ENCODE measurements at places on chromosomes 11 and 22. TPM values are rescaled to one million over a fixed set of nuclear protein-coding genes. Genes with fewer than 3 reads are reported as not detected.

Gene UBASH3B
- 6.9 TPM for total RNA-seq

Gene OR52E8
- not detected for total RNA-seq

Gene SLC5A1
- total RNA-seq: not detected

Gene RIMBP3B
- 0.65 TPM for total RNA-seq

Gene DGCR6
- total RNA-seq: 1.2 TPM

Gene RBM4B
- total RNA-seq: 27.7 TPM

Gene THAP7
- 46.9 TPM for total RNA-seq

GRCh38 chr22:21100149-21101032 lies 54.6 kb downstream of the LRRC74B start:
- DNase-seq: peak; percentile 3

GRCh38 chr11:124346311-124346955 lies 26.4 kb upstream of the OR8D2 start:
- no peak for DNase-seq

DNA sequence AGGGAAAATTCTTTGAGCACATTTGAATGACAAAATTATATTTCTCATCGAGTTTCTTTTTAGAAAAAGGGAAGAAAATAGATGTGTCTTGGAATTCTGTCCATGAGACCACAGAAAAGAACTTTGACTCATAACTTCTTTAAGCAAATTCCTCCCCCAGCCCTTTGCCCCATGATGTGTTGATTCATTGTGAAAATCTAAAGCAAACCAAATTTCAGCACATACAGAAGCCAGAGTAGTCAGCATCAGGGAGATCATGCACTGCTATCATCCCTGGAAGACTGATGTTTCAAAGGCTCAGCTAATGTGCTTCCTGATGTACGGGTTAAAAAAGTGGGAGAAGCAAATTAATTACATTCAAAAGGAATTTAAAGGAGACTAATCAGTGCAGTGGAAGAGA lies 159.7 kb downstream of the FAT3 start:
- no peak for DNase-seq

- DNase-seq: no peak
These were observed 9.0 kb upstream of the COMT start for GRCh38 chr22:19932367-19933206.

GRCh38 chr11:43825217-43825816 lies 55.3 kb upstream of the ALKBH3 start:
- peak; percentile 42 for DNase-seq

DNA sequence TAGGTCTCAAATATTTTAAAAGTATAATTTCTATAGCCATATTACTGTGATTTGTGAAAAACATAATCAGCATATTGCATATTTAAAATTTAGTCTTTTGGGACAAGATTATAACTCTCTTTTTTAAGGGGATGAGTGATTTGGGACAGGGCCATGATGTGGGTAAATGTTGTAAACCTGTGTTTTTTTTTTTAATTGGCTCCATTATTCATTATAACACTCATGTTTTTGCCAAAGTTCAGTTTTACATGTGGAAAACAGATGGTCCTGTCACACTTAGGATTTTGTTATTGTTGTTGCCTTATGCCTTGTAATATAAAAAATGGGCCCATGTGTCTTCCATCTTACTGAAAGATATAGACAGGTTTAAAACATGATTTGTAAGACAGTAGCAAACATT lies 1413.5 kb upstream of the RAG2 start:
- DNase-seq: no peak

- DNase-seq: no peak
These were observed 901.5 kb upstream of the CHORDC1 start for GRCh38 chr11:91124363-91124762.

DNA sequence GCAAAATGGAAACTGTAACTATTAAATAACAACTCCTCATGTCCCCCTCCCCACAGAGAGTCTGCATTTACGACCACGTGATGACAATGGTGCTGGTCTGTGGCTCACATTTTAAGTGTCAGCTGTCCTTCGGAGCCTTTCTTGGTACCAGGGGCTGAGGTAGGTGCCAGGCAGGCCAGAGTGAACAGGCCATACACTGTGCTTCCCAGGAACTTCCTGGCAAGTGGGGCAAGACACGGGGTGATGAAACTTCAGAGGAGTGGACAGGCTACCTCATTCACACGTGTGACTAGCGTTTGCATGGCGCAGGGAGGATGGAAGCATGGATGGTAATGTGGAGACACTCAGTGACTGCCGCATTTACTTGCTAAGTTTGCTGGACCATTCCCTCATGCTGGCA lies 10.4 kb upstream of the YPEL1 start:
- DNase-seq: no peak

- DNase-seq: no peak
These were observed 34.7 kb upstream of the PRR5 start for GRCh38 chr22:44667276-44667675.

DNA sequence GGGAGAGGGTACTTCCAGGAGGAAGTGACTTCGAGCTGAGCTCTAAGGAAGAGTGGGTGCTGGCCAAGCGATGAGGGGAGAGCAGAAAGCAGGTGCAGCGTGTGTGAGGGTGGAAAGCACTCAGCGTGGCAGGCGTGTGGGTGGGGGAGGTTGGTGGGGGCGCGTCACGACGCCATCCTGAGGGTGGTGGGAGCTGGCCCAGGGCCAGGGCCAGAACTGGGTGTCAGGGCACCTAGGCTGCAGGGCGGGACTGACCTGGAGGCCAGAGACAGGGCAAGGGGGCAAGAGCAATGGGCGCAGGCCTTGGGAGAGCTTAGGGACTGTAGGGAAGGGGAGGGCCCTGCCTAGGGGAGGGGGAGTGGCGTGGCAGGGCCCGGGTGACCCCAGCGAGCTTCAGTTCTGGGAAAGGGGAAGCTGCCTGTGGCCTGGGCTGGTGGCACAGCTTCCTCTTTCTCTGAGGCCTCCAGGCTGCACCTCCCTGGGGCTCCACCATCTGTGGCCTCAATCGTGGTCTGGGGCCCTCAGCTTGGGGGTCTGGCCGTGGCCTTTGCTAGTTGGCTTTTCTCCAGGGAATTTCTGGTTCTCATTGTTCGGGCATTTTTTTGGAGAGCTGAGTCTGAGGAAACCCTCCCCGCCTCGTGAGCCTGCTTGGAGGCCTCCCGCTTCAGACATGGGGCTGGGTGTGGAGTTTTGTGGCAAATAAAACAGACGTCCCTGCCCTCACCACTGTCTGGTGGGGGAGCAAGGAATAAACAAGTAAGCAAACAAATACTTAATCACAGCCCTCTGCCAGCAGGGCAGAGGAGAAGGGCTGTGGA lies 8.9 kb downstream of the RELT start:
- no peak for DNase-seq

DNA sequence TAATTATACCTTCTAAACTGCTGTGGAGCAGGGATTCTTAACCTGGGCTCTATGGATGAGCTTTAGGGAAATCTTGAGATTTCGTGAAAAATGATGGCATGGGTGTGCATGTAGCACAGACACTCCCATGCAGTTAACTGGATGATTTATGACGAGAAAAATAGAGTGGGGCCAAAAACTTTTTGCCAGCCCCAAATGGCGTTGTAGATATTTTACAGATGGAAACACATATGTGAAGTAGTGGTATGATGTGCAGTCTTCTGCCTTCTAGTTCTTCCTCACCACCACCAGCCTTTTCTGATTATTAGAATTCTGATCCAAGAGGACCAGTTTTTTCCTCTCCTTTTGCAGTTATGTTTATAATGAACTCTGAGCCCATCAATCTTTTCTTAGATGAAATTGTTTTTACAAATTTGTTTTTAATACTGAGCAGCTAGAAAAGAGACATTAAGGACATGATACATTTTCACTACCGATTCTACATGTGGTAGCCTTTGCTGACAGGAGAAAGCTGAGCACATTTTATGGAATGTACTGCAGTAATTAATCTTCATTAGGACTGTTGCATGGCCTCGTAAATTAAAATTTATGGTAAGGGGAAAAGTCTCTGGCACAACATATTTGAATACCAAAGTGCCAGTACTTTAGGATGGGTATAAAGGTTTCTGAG lies 261.4 kb downstream of the DDX10 start:
- no peak for DNase-seq

GRCh38 chr22:22103078-22103875 lies 120.7 kb upstream of the TOP3B start:
- DNase-seq: no peak

DNA sequence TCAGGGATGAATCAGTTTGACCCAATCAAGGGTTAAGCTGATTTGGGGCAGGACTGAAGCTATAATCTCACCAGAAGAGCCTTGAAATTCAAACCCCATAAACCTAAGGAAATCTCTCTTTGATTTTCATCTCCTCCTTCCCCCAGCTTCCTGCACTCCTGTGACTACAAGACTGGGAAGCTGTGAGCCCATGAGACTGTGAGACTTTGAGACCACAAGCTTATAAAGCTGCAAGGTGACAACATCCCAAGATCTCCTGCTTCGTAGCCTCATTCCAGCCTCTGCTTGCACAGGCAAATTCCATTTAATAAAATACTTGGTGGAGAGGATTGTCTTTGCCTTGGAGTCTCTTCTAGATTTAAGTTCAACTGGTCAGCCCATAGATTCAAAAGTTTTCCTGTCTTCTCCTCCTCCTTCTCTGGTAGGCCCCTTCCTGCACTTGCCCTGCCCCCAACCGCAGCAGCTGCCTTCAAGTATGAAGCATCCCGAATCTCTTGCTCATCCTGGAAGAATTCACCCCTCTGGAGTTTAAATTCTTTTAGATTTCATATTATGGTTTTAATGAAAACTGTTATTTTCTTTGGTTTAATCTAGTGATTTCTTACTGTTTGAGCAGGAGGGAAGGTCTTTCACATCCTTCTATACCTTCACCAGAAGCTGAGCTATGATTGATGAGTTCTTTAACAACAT lies 42.1 kb downstream of the PAMR1 start:
- peak; percentile 35 for DNase-seq

DNA sequence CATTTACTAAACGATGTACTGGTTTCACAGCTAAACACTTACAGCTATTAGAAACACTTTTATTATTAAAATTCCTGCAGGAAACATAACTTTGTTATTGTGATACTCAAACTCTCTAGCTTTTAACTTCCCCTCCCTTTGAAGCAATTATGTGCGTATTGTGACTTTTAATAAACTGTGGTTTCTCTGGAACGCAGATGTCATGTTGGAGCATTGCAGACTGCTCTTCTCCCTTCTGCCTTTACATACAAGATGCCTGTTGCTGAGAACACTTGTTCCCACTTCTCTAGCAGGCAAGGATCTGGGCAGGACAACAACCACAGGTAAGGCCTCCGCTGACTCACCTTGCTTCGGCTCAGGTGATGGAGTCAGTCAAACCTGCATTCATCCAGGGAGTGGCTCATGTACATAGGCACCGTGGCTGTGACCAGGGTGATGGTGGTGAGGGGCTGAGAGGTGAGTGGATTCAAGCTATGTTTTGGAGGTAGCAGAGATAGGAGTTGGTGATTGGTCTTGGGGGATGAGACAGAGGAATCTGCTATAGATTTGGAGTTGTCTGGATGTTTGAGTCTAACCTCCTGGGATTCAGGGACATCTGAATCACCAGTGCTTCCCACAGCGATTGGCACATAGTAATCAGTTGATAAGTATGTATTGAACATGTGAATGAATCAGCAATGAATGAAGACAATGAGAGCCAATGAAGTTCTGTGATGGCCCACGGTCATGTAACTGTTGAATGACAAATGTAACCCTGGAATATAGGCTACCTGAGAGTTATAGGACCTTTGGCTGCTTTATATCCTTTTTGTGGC lies 106.0 kb downstream of the ADAMTS15 start:
- DNase-seq: no peak

DNA sequence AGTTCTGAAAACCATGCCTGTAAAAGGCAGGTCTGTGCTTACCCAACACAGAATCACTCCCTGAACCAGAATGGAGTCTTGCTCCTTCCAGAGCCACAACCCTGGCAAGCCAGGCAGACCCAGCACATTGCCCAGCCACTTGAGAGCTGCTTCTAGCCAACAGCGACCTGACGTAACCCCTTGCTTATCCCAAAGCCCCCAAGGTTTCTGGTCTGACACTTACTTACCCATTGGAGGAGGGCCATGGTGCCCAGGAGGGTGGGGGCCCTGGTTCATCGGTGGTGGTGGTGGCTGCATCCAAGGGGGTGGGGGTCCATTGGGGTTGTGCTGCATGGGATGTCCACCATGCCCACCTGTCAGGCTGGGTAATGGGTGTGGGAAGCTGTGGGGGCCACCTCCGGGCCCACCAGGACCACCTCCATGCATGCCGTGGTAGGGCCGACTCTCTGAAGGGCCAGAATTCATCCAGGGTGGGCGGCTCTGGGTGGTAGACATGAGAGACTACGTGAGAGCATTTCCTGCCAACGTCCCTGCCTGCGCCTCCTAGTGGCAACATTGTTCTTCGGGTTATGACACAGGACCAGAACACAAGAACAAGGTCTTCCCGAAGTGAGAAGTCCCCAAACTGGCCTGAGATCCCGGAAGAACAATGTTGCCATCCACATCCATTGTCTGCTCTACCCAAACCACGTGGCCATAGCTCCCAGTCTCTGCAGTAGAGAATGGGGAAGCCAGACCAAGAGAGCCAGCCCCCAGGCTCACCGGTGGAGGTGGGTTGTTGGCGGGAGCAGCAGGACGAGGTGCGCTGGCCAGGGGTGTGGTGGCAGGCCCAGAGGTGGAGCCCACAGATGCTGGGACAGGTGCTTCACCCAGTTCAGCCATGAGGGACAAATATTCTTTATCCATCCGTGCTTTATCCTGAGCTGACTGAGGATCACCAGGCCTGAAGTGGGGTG lies 7.8 kb upstream of the PYGM start:
- DNase-seq: peak; percentile 54

DNA sequence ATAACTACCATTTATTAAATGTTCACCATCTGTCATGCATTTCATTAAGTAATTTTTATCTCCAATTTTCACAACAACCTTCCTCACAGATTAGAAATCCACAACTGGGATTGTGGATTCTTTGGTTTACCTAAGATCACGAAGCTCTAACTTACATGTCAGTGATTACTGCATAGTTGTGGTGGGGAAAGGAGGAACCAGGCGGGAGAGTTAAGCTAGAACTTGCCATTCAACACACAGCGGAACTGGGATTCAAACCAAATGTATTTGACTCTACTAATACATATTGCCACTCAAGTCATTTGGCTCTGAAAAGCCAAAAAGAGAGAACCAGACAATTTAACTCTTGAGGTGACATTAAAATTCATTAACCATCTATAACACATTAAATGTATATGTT lies 10.4 kb upstream of the LAYN start:
- DNase-seq: no peak

DNA sequence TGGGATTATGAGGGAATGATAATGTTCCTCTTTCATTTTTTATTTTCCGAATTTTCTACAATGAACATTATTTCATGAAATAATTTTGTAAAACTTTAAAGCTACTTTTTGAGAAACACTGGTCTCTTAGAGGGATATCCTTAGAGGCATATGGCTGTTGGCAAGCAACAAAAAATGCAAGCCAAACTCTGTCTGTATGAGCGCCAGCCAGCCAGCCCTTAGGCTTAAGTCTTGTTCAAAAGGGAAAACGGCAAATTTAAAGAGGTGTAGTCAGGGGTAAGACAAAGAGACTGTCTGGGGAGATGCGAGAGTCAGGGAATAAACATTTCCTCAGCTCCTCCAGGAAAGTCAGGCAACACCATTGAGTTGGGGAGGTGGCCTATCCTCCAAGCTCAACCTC lies 22.5 kb downstream of the ASCC2 start:
- no peak for DNase-seq

GRCh38 chr11:85661972-85662664 lies 2.8 kb downstream of the CREBZF start:
- no peak for DNase-seq

GRCh38 chr11:47107744-47108143 lies 68.9 kb downstream of the ARFGAP2 start:
- DNase-seq: no peak

All from A172 (cell line).